ENCODE measurements at places on chromosomes 7 and 10.
A peak's percentile ranks its signal among the peaks of the same experiment; 100 is the strongest.

DNA sequence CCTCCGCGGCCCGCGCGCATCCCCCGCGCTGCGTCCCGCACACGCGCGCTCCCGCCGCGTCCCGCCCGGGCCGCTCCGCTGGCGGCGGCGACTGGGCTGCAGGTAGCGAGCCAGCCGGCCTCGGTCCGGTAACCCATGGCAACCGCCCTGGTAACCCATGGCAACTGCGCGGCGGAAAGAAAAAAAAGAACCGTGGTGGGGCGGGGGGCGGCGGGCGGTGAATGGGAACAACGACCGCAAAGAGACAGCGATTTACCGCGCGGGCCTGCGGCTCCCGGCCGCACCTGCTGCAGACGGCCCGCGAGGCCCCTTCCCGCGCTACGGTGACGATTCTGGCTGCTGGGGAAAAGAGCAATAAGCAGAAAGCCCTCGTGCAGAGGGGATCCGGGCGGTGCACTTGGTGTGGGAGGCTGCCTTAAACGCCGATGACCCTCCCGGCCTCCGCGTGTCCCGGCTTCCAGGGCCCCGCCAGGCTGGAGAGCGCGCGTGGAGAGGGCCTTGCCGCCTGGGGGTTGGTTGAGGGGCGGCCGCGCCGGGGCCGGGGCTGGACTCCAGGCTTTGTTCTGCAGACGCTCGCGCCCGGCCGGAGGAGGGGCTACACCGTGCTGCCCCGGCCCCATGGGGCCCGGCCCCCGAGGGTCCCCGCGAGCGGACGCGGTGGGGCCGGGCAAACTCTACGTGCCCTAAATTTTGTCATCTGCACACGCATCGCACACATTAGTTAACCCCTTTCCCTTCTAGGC, 84.7 kb downstream of the SNX10 start:
- peak; percentile 29 for DNase-seq

DNA sequence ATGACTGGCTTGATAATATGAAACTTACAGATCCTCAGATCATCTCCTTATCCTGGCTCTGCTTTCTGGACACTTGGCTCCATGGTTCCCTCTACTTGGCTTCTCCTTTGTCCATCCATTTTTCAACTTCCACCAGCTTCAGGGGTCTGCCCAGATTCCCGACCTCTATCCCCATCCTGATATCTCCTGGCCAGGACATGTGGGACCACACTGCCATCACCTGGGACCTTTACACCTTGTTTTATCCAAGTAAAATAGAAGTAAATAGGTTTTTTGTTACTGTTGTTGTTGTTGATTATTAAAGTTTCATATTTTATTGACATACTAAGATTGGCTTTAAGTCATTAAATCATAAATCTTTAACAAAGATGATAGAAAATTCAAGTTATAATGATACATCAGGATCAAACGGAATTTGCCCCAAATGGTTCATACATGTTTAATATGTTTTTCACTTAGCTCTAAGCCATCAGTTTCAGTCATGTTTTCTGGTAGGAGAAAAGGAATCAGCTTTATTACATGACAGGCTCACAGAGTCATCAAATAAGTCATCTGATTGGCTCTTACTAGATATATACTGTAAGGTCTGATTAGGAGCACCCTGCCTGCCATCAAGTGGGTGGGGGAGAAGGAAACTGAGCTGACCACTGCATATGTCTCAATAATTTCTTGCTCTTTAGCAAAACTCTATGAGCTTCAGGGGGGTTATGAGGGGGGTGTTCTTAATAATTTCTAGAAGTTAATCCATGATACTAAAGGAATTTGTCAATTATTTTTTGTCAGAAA, 111.5 kb upstream of the AHR start:
- DNase-seq, result no peak

DNA sequence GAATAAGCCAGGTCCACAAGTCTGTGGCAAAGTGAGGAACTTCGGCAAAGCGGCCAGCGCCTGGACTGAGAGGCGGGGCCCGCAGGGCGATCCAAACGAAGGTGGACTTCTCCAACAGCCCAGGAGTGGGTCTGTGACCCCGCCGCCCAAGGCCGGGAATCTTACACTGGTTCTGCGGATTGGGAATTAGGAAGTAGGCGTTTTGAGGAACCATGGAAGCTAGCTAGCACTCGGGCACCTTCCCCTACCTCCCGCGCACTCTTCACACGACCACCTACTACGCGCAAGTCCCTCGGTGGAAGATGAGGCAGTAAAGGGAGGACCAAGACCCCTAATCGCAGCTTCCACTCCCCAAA, 570 bp upstream of the ARF5 start:
- no peak for DNase-seq

DNA sequence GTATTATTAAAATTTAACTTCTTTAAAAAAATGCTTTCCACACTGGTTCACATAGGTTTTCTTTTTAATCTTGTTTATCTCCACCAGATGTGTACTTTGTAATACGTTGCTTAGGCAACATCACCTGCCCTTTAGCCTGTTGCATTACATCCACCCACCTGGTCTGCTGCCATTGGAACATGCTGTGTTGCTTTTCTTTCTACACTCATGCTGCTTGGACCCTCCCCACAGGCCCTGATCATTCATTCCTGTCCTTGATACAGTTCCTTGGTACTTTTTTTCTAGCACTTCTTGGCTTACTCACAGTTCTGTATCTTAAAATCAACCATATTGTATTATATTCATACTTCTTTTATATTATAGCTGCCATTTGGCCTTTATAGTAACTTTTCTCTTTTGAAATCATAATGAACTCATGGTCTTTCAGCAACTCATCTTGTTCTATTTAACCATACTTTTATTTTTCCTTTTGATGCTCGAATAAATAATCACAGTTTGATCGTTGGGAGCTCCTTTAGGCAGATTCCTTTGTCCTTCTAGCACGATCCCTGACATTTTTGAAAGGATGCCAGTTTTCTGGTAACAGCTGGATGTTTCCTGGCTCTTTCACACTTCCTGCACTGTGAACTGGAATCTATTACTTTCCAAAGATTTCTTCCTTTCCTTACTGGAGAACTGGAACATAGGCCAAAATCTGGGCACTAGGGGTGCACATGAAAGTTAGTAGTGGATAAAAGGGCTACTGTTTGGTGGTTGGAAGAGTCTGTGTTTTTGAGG, 125.1 kb downstream of the CDK14 start:
- no peak for DNase-seq

GRCh38 chr7:129017933-129018538, 36.9 kb downstream of the TNPO3 start:
- DNase-seq, result no peak

All from CD4-positive, alpha-beta memory T cell (primary cell).